ENCODE measurements at places on chromosomes 3 and 15.

DNA sequence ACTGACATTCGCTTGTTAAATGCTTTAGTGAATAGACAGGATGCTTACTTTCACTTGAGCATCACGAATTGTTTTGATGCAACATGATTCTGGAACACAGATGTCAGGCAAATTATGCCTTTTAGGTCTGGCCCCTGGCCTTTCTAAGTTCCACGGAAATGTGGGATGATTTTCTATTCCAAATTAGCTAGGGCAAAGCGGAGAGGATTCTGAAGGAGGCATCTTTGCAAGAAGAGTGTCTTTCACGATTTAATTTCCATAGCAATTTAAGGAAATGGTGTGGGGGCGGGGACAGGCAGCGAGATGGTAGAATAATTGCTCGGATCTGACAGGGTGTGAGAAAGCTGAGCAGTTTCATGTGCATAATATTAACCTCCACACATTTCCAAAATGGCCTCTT lies 238.5 kb upstream of the KCNMB2 start:
- no peak for DNase-seq
- H3K27ac ChIP-seq, result no peak overlapping the region
- H3K36me3 ChIP-seq, result no peaks in the 10 kb centered on the region
- no peaks in the 10 kb centered on the region for H3K27me3 ChIP-seq
- no peaks in the 10 kb centered on the region for H3K4me1 ChIP-seq

DNA sequence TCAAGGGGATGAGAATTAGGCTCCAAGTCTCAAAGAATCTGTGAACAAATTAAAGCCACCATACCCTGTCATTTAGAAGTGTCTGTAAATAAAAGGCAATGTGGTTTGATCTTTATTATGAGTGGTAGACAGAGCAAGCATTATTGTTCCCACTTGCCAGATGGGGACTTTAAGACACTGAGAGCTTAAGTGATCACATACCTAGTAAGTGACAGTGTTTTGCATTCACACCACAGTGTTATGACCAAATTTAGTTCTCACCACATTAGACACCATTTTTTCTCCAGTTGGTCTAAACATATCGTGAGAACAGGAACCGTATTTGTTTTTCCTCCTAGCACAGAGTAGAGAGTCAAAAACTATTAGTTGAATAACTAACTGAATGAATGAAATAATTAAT lies 13.2 kb upstream of the ZBED2 start:
- no peak overlapping the region for H3K27ac ChIP-seq
- H3K4me1 ChIP-seq, result no peaks in the 10 kb centered on the region
- no peak overlapping the region for H3K4me3 ChIP-seq
- no peaks in the 10 kb centered on the region for H3K27me3 ChIP-seq
- no peak for DNase-seq

- no peaks in the 10 kb centered on the region for H3K4me1 ChIP-seq
- no peaks in the 10 kb centered on the region for H3K27me3 ChIP-seq
- H3K36me3 ChIP-seq, result no peaks in the 10 kb centered on the region
- DNase-seq, result no peak
Observed at GRCh38 chr15:80464951-80465625, 60.9 kb downstream of the ARNT2 start.

- DNase-seq, result no peak
- H3K27me3 ChIP-seq, result no peaks in the 10 kb centered on the region
- H3K27ac ChIP-seq, result no peak overlapping the region
- H3K4me3 ChIP-seq, result no peak overlapping the region
Observed at GRCh38 chr3:64079369-64080150, 56.3 kb upstream of the PSMD6 start.

- H3K4me1 ChIP-seq, result no peaks in the 10 kb centered on the region
- no peak for DNase-seq
- H3K36me3 ChIP-seq, result no peaks in the 10 kb centered on the region
- no peak overlapping the region for H3K27ac ChIP-seq
- H3K4me3 ChIP-seq, result no peak overlapping the region
Observed at GRCh38 chr3:33826688-33827087, 28.3 kb downstream of the PDCD6IP start.

- H3K36me3 ChIP-seq, result no peaks in the 10 kb centered on the region
- no peaks in the 10 kb centered on the region for H3K27me3 ChIP-seq
- peaks cover 3% of the 10 kb centered on the region for H3K4me1 ChIP-seq
Observed at GRCh38 chr3:150300388-150300787, 107.7 kb upstream of the TSC22D2 start.

GRCh38 chr3:177776661-177777101 lies 579.4 kb upstream of the TBL1XR1 start:
- H3K4me1 ChIP-seq, result no peaks in the 10 kb centered on the region
- no peak overlapping the region for H3K4me3 ChIP-seq
- H3K27ac ChIP-seq, result no peak overlapping the region
- DNase-seq, result no peak

- H3K4me1 ChIP-seq, result peaks cover 5% of the 10 kb centered on the region
- no peaks in the 10 kb centered on the region for H3K36me3 ChIP-seq
- no peak overlapping the region for H3K27ac ChIP-seq
- no peak for DNase-seq
Observed at GRCh38 chr15:44216958-44217357, 21.9 kb upstream of the FRMD5 start.

DNA sequence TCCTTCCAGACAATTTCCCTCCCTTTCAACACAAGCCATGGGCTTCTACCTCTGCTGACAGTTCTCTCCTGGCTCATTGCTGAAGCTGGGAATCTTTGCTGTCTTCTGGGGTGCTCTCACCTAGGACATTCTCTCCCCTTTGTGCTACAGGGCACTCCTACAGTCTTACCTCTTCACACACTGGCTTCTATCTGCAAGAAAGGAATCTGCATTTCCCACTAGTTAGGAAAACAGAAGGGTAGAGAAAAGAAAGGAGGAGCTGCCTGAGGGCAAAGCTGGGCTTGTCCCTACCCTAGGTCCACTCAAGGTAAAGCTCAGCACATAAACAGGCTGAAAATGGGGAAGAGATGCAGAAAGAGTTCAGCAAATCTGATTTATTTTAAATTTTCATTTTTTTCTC lies 5.6 kb upstream of the ARGFX start:
- no peaks in the 10 kb centered on the region for H3K36me3 ChIP-seq
- H3K27me3 ChIP-seq, result no peaks in the 10 kb centered on the region
- H3K4me3 ChIP-seq, result no peak overlapping the region
- no peak for DNase-seq
- H3K4me1 ChIP-seq, result peaks cover 5% of the 10 kb centered on the region

GRCh38 chr3:57234613-57235575 lies 7.4 kb downstream of the APPL1 start:
- H3K27me3 ChIP-seq, result no peaks in the 10 kb centered on the region
- H3K27ac ChIP-seq, result no peak overlapping the region
- no peaks in the 10 kb centered on the region for H3K4me1 ChIP-seq
- peaks cover 11% of the 10 kb centered on the region for H3K36me3 ChIP-seq

- H3K4me1 ChIP-seq, result peaks cover 3% of the 10 kb centered on the region
- DNase-seq, result no peak
Observed at GRCh38 chr3:51897391-51897790, 5.8 kb downstream of the IQCF1 start.

DNA sequence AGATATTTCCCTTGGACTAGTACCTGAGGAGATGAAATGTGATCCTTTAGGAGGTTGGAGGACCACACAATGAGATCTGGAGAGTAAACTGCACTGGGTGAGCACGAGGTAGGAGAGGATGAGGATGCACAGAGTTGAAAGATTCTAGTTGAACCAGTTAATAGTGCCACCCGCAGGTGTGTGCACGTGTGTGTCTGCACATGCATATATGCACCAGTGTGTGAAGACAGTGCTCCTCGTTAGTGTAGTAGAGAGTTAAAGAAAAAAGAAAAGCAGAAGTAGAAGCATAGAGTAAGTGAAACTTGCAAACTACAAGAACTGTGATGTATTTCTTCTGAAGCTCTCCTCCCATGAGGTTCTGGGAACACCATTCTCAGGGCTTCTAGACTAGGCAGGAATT lies 8.4 kb downstream of the MED12L start:
- no peak overlapping the region for H3K27ac ChIP-seq
- no peak for DNase-seq
- no peaks in the 10 kb centered on the region for H3K36me3 ChIP-seq
- peaks cover 3% of the 10 kb centered on the region for H3K4me1 ChIP-seq

GRCh38 chr15:44137750-44138149 lies 57.3 kb downstream of the FRMD5 start:
- no peaks in the 10 kb centered on the region for H3K27me3 ChIP-seq
- no peaks in the 10 kb centered on the region for H3K36me3 ChIP-seq
- no peak overlapping the region for H3K27ac ChIP-seq
- no peaks in the 10 kb centered on the region for H3K4me1 ChIP-seq
- no peak overlapping the region for H3K4me3 ChIP-seq

DNA sequence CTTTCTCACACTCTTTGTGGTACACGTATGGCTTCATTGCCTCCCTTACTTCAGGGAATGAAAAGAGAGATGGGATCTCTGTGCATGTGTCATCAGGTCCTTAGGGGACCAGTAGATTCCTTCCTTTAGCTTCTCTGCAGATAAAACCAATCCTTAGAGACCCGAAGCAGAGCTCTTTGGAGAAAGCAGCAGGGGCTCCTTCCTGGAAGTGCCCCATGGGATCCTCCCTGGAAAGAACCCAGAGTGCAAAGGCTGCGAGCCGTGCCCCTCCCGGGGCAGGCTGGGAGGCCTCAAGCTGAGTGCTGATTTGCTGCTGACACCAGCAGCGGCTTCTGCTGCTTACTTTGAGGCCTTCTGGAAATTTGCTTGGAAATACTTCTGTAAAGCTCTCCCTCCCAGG lies 328.6 kb upstream of the RGMA start:
- H3K4me1 ChIP-seq, result no peaks in the 10 kb centered on the region
- H3K36me3 ChIP-seq, result no peaks in the 10 kb centered on the region
- H3K27ac ChIP-seq, result no peak overlapping the region
- H3K4me3 ChIP-seq, result no peak overlapping the region

GRCh38 chr3:49539659-49540560 lies 14.4 kb upstream of the BSN start:
- H3K27me3 ChIP-seq, result no peaks in the 10 kb centered on the region
- peak overlapping the region; percentile 57 for H3K4me3 ChIP-seq
- H3K27ac ChIP-seq, result no peak overlapping the region
- H3K36me3 ChIP-seq, result no peaks in the 10 kb centered on the region
- DNase-seq, result peak; percentile 87
- no peaks in the 10 kb centered on the region for H3K4me1 ChIP-seq

- H3K36me3 ChIP-seq, result no peaks in the 10 kb centered on the region
- H3K27ac ChIP-seq, result no peak overlapping the region
- DNase-seq, result no peak
- H3K4me3 ChIP-seq, result no peak overlapping the region
- no peaks in the 10 kb centered on the region for H3K27me3 ChIP-seq
Observed at GRCh38 chr15:32981536-32981935, 213.0 kb downstream of the FMN1 start.

- H3K27ac ChIP-seq, result no peak overlapping the region
- no peak for DNase-seq
- H3K4me3 ChIP-seq, result no peak overlapping the region
- H3K27me3 ChIP-seq, result no peaks in the 10 kb centered on the region
- H3K4me1 ChIP-seq, result no peaks in the 10 kb centered on the region
Observed at GRCh38 chr15:35090104-35090807, 5.2 kb upstream of the NANOGP8 start.

DNA sequence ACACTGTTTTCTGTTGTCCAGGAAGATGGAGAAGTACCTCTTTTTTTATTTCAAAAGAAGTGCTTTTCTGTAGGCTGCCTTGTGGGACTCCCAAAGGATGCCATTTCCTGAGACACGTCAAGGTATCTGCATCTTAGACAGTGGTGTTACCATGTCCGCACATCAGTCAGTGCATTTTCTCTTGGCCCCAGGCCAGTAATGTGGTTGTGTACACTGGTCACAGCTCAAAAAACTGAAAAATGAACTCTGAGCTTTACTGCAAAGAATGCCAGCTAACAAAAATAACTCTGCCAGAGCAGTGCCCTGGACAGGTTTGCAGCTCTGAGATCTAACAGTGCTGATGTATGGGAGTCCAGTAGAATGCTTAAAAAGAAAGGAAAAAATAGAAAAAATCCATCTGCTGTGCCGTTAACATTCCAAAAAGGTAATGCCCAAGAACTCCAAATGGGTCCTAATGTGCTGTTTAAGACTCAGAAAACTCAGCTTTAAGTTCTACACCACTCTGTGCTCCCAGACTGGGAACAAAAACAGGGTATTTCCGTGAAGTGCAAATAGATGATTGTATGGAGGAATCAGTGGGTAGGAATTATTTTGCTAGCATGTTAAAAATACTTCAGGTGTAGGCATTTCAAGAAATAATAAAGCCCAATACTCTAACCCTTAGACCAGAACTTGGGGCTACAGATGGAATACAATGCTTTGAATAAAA lies 315.9 kb downstream of the FEZF2 start:
- H3K27me3 ChIP-seq, result no peaks in the 10 kb centered on the region
- H3K4me3 ChIP-seq, result no peak overlapping the region
- no peaks in the 10 kb centered on the region for H3K36me3 ChIP-seq
- H3K4me1 ChIP-seq, result peaks cover 2% of the 10 kb centered on the region

- no peak for DNase-seq
- H3K27me3 ChIP-seq, result no peaks in the 10 kb centered on the region
- no peak overlapping the region for H3K27ac ChIP-seq
- H3K4me1 ChIP-seq, result no peaks in the 10 kb centered on the region
Observed at GRCh38 chr15:99818872-99819271, 85.6 kb upstream of the LYSMD4 start.

DNA sequence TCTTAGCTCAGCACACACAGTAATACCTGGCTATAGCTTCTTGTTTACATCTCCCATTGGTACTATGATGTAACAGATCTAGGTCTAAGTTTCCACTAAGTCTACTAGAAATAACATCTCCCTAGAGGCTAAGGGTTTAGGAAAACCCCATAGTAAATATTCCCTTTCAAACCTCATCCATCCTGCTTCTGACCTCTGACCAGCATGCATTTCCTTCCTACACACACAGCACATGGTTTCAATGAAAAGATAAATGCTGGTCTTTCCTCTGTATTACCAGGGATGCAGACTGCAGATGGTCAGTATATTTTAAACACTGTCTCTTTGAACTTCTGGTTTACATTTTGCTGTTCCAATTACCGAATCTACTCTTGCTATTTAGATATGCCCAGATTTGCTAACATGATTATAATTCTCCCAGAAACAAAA lies 96.6 kb downstream of the EFL1 start:
- no peak for DNase-seq
- H3K36me3 ChIP-seq, result peaks cover 3% of the 10 kb centered on the region
- no peak overlapping the region for H3K27ac ChIP-seq

All from H1 (cell line).